Stimulated activated CD8-positive, alpha-beta memory T cell treated with anti-CD3 and anti-CD28 coated beads, Interleukin-4, amount 100 ng/mL, for 4 hours (primary cell): ENCODE measurements at places on chromosomes 11 and 22.

DNA sequence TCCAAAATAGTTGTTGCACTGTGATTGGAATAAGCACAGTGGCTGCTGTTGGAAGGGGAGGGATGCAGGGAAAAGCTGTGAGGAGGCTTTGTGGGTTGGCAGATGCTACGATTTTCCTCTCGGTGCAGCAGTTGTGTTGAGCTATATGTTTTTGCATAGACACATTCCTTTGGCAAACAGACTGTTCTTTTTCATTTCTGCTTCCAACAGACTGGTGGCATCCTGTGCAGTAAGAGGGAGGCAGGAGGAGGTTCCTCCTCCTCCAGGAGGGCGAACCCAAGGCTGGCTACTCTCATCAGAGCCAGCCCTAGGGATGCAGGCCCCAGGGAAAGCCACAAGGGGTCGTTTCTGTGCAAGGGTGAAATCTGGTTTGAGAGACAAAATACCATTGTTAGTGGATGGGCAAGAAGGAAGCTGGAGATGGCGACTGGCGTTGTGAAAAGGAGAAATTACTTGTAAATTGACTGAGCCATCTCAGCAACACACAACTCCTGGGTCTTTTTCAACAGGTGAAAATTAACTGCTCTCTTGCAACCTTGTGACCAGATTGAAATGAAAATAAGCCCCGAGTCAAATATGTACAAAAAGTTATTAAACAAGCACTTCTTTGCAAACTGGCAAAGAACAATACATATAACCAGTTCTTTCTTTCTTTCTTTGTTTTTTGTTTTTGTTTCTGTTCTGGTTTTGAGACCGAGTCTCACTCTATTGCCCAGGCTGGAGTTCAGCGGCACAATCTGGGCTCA, 26.5 kb upstream of the UBASH3B start:
- peak; percentile 60 for DNase-seq

DNA sequence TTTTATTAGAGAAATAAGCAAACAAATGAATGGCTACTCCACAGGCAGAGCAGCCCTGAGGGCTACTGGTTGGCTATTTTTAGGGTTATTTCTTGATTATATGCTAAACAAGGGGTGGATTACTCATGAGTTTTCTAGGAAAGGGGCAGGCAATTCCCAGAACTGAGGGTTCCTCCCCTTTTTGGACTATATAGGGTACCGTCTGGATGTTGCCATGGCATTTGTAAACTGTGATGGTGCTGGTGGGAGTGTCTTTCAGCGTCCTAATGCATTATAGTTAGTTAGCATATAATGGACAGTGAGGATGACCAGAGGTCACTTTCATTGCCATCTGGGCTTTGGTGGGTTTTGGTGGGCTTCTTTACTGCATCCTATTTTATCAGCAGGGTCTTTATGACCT, 19.2 kb downstream of the SLC22A6 start:
- DNase-seq = no peak

GRCh38 chr11:23746896-23747295, 750.0 kb upstream of the LUZP2 start:
- no peak for DNase-seq

DNA sequence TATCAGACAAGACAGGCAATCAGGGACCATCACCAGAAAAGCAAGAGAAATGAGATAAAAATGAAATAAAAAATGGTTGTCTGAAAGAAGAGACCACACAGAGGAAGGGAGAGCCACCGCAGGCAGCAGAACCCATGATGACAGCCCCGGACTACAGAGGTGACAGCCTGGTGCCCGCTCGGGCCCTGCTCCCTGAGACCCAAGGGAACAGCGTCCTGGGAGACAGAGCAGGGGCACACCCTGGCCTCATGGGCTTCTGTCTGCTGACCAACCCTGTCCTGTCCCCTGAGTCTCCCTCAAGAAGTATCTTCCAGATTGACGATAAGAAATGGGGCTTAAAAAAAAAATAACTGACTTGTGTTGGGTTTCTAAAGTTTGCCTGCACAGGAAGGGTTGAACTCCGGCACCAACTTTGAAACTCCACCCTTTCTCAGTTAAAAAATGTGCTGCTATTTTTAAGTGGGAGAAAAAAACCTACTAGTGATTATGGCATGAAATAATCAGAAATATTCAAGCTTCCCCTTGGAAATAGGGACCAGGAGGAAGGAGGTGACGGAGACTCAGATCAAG, 70.1 kb upstream of the TTLL12 start:
- no peak for DNase-seq

GRCh38 chr11:132248580-132248979, 878.2 kb downstream of the NTM start:
- DNase-seq = no peak

- DNase-seq = no peak
Observed at GRCh38 chr22:29065468-29066190, 4.0 kb upstream of the C22orf31 start.

DNA sequence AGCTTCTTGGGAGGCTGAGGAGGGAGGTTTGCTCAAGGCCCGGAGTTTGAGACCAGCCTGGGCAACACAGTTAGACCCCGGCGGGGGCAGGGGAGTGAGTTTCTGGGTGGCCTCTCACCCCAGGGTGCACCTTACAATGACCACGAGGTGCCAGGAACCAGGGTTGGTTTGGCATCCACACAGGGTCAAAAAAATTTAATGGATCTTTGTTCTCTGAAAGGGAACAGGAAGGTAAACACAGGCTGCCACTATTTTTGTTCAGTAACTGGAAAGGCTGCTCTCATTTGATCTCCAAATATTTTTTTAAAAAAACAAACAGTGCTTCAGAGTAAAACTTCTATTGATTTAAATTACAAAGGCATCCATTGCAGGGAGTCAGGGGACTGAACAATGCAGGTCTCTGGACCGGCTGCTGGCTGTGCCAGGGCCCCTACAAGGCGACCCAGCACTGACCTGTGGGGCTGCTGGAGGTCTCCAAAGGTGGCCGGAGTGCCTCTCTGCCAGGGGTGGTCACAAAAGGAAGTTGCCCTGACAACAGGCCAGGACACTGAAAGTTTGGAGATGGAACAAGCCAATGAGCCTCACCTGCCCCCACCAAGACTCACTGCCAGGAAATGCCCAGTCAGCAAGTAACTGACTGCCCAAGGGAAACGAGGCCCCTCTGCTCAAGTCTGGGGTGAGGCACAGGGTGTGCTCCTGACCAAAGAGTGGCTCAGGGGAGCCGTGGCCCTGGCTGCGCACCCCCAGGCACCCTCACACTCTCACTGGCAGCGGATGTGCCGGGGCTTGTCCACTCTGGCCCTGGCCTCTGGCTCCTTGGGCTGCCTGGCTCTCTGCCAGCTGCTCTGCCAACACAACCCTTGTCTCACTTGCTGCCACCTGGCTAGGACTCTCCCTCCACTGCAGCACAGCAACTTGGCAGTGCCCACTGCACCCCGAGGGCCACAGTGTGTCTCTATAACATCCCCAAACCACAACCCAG, 51.8 kb downstream of the ARFGAP3 start:
- no peak for DNase-seq

- no peak for DNase-seq
Observed at GRCh38 chr11:4191031-4191571, 96.5 kb downstream of the RRM1 start.

DNA sequence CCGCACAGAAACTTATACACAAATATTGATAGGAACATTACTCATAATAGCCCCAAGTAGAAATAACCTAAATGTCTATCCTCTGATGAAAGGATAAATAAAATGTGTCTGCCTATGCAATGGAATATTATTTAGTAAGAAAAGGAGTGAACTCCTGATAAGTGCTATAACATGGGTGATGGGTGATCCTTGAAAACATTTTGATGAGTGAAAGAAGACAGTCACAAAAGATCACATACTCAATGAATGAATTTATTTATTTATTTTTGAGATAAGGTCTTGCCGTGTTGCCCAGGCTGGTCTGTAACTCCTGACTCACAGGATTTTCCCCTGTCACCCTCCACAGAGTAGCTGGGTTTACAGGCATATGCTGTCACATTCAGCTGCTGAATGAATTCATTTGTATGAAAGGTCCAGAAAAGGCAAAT, 17.3 kb downstream of the RNF121 start:
- DNase-seq = no peak

GRCh38 chr22:24046024-24046423, 34.9 kb downstream of the CABIN1 start:
- no peak for DNase-seq

- DNase-seq = no peak
Observed at GRCh38 chr11:35389112-35389511, 30.2 kb downstream of the SLC1A2 start.

GRCh38 chr22:24486501-24486921, 8.6 kb upstream of the UPB1 start:
- DNase-seq = no peak
